ENCODE measurements at places on chromosomes 12 and 14.

- DNase-seq: no peak
- no peaks in the 10 kb centered on the region for H3K36me3 ChIP-seq
- no peak overlapping the region for H3K4me3 ChIP-seq
- H3K27me3 ChIP-seq: no peaks in the 10 kb centered on the region
- no peaks in the 10 kb centered on the region for H3K4me1 ChIP-seq
- H3K27ac ChIP-seq: no peak overlapping the region
These were observed 186.5 kb upstream of the LHX5 start for GRCh38 chr12:113658006-113658655.

GRCh38 chr14:85413836-85414526, 116.0 kb upstream of the FLRT2 start:
- no peaks in the 10 kb centered on the region for H3K36me3 ChIP-seq
- no peak overlapping the region for H3K27ac ChIP-seq
- H3K27me3 ChIP-seq: no peaks in the 10 kb centered on the region
- DNase-seq: no peak

- no peaks in the 10 kb centered on the region for H3K27me3 ChIP-seq
- H3K36me3 ChIP-seq: no peaks in the 10 kb centered on the region
- no peak overlapping the region for H3K4me3 ChIP-seq
- no peak overlapping the region for H3K27ac ChIP-seq
- H3K4me1 ChIP-seq: no peaks in the 10 kb centered on the region
These were observed 16.7 kb upstream of the MAP1LC3B2 start for GRCh38 chr12:116542345-116542956.

DNA sequence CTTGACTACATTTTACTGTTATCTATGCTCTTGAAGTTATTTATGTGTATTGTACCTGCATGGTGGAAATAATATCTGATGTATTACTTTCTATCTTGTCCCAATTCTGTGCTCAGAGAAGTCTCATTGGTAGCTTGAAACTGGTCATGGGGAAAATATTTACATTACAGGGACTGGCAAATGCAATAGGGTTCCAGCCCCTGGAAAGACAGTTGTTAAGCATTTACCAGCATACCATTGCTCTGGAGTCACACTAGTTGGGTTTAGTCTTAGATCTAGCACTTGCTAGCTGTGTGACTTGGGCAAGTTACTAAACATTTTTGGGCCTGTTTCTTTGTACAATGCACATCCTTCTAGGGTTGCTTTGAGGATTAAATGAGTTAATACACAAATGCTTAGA, 86.3 kb upstream of the NRXN3 start:
- DNase-seq: no peak
- no peaks in the 10 kb centered on the region for H3K4me1 ChIP-seq
- no peaks in the 10 kb centered on the region for H3K36me3 ChIP-seq
- no peak overlapping the region for H3K27ac ChIP-seq
- H3K27me3 ChIP-seq: no peaks in the 10 kb centered on the region

DNA sequence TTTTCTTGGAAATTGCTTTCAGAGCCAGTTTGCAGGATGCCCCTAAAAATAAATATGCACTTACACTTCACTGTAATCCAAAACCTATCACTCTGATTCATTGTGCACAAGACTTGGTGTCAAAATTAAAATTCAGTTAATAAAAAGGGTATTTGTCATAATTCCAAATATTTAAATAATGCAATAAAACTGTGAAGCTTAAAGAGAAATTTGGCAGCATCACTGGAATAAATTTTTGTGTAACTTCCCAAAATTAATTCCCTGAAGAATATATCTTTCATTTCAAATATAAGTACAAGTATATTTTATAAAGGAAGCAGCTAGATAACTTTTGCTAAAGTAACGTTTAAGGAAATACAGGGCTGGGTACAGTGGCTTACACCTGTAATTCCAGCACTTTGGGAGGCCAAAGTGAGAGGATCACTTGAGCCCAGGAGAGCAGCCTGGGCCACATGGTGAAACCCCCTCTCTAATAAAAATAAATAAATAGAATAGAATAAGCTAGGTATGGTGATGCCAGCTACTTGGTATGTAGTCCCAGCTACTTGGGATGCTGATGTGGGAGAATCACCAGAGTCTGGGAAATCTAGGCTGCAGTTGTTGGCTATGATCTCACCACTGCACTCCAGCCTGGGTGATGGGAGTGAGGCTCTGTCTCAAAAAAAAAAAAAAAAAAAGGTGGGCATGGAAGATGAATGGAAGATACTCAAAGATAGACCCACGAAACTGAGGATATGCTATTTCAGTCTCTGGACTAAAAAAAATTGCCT, 233.8 kb downstream of the FBXL14 start:
- no peaks in the 10 kb centered on the region for H3K27me3 ChIP-seq
- no peak overlapping the region for H3K27ac ChIP-seq
- no peaks in the 10 kb centered on the region for H3K36me3 ChIP-seq
- H3K4me1 ChIP-seq: no peaks in the 10 kb centered on the region
- no peak overlapping the region for H3K4me3 ChIP-seq
- no peak for DNase-seq

DNA sequence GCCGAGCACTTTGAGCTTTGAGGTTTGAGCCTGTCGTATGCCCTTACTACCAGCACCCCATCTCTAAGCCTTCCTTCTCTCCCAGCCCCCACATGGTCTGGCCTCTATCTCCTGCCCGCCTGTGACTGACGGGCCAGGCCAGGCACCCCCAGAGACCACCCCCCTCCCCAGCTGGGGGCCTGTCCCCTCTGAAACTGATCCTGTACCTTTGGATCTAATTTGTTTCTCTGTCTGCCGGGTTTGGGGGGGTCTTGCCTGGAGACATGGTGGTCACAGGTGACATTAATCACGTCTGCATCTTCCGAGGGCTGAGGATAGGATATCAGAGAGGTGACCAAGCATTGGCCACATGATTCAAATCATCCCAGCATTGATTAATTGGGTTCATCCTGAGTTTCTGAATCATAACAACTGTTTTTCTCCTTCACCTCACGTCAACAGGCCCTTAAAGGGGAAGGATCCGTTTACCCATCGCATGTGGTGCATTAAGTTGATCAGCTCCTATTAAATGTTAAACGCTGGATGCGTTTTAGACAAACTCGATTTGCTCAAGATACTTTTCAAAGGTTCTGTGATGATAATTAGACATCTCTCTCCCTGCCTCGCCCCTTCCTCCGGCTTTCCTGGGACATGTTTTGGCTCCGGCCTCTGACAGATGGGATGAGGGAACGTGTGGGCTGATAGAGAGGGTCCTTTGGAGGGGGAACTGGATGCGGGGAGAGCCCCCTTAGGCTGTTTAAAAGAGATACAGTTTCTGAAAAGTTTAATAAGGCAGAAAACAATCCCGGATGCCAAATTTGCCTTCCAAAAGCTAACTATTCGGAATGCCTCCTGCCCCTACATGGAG, 63.3 kb upstream of the TBX3 start:
- H3K4me1 ChIP-seq: no peaks in the 10 kb centered on the region
- no peaks in the 10 kb centered on the region for H3K36me3 ChIP-seq
- H3K27ac ChIP-seq: no peak overlapping the region
- no peak for DNase-seq

DNA sequence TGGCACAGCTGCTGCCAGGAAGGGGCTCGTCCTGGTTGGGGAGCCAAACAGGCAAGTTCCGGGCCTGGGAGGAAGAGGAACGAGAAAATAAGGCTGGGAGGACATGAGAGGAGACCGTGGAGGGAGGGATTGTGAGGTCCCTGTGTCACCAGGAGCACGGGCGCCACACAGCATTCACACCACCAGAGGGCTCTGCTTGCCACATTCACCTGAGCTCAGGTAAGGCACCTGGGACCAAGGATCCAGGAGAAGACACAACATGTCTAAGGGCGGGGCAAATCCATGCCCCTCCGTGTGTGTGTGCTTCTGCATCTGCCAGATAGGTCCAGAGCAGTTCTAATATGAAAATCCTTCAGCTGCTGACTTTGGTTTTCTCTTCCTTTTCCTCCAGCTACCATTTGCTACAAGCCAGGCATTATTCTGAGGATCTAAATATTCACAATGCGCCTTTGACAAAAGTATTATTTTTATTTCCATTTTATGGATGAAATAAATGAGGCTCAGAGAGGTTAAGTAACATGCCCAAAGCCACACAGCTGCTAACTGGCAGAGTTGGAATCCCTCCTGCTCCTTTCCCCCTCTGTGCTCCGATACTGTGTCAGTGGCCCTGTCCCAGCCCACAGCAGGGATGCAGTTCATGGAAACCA, 14.6 kb downstream of the RAPGEF3 start:
- H3K4me1 ChIP-seq: peaks cover 19% of the 10 kb centered on the region
- DNase-seq: peak; percentile 33
- H3K4me3 ChIP-seq: no peak overlapping the region
- H3K36me3 ChIP-seq: no peaks in the 10 kb centered on the region
- no peak overlapping the region for H3K27ac ChIP-seq

GRCh38 chr12:127169321-127170181, 1097.4 kb upstream of the TMEM132C start:
- H3K36me3 ChIP-seq: no peaks in the 10 kb centered on the region
- no peak overlapping the region for H3K4me3 ChIP-seq
- H3K27me3 ChIP-seq: no peaks in the 10 kb centered on the region
- H3K27ac ChIP-seq: no peak overlapping the region
- no peaks in the 10 kb centered on the region for H3K4me1 ChIP-seq

DNA sequence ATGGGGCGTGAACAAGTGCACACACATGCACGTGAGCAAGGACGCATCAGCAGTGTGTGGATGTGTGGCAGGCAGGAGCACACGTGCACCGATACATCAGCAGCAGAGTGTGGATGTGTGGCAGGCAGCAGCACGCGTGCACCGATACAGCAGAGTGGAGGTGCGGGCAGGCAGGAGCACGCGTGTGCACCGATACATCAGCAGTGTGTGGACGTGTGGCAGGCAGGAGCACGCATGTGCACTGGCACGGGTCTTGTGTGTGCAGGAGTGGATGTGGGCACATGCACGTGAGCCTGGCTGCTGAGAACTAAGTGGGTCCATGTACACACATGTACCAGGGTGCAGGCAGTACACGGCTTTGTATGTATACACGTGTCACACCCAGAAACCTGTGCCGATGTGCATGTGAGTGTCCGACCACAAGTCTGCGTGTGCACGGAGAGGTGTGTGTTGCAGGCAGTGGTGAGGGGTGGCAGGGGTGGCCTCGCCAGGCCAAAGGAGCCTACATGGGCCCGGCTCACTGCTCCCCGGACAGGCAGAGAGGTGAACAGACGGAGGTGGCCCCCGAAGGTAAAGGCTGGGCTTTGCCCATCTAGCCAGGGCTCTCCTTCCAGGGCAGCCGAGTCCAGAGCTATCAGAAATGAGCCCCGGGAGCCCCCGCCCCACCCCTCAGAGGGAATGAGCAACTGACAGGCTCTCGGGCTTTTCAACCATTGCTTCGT, 53.9 kb downstream of the RFLNA start:
- no peak overlapping the region for H3K4me3 ChIP-seq
- no peak overlapping the region for H3K27ac ChIP-seq
- H3K4me1 ChIP-seq: no peaks in the 10 kb centered on the region

DNA sequence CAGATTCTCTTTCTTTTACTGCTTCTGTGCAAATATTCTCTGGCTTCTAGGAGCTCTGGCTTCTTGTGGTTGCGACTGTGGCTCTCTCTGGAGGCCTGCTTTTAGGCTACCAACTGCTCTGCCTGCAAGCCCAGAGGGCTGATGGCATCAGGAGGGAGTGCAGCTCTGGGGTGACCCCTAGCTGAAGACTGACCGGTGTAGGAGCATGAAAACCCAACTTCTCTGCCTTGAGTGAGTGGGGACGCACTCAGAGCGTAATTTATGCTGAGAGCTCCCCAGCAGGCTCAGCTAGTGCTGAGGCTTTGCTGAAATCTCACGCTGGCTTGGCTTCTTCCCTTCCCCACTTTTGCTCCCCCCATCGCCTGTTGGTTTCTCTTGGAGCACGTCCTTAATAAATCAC, 29.9 kb upstream of the RBM19 start:
- no peaks in the 10 kb centered on the region for H3K36me3 ChIP-seq
- no peak overlapping the region for H3K27ac ChIP-seq
- no peaks in the 10 kb centered on the region for H3K4me1 ChIP-seq

- H3K4me1 ChIP-seq: no peaks in the 10 kb centered on the region
- DNase-seq: no peak
- no peaks in the 10 kb centered on the region for H3K27me3 ChIP-seq
- no peak overlapping the region for H3K4me3 ChIP-seq
- no peak overlapping the region for H3K27ac ChIP-seq
- H3K36me3 ChIP-seq: no peaks in the 10 kb centered on the region
These were observed 83.6 kb downstream of the SPRING1 start for GRCh38 chr12:116654226-116654743.

DNA sequence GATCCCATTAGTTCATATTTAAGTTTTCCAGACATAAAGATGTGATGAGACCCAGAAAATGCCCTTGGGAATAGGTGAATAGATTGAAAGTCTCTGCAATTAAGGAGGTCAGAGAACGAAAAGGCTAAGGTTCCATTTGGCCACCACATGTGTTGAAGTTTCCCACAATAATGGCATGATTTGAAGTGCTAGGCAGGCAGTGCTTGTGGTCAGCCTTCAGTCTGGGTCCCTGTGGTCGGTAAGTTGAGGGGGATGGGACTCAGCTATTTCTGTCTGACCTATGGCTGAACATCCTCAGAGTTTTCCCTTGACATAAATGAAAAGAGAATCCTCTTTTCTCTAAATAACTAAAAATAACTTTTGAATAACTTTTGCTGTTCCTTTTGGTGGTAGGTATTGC, 92.4 kb downstream of the PELI2 start:
- no peak overlapping the region for H3K4me3 ChIP-seq
- H3K4me1 ChIP-seq: no peaks in the 10 kb centered on the region
- no peaks in the 10 kb centered on the region for H3K36me3 ChIP-seq
- H3K27ac ChIP-seq: no peak overlapping the region

- no peaks in the 10 kb centered on the region for H3K36me3 ChIP-seq
- no peaks in the 10 kb centered on the region for H3K27me3 ChIP-seq
- H3K27ac ChIP-seq: no peak overlapping the region
These were observed 216.5 kb downstream of the C12orf50 start for GRCh38 chr12:87812681-87813080.

DNA sequence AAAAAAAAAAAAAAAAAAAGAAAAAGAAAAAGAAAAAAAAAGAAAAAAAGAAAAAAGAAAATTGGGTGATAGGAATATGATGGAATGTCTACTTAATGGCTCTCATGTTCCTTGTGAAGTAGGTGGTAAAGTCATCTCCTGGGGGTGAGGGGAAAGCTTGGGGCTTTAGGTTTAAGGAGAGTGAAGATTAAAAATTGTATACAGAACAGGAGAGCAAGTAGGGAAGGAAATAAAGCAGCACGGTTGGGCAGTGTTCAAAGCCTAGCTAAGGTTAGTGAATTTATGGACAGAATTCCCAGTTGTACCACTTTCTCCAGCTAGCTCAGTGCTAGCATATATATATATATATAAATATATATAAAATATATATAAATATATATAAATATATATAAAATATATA, 40.0 kb upstream of the SLC2A13 start:
- H3K4me1 ChIP-seq: no peaks in the 10 kb centered on the region
- DNase-seq: no peak
- H3K36me3 ChIP-seq: no peaks in the 10 kb centered on the region
- no peaks in the 10 kb centered on the region for H3K27me3 ChIP-seq
- no peak overlapping the region for H3K4me3 ChIP-seq
